ENCODE measurements at places on chromosomes 16 and 17. TPM values are rescaled to one million over a fixed set of nuclear protein-coding genes. Genes with fewer than 3 reads are reported as not detected.

GRCh38 chr16:31301708-31302400 lies 42.1 kb downstream of the ITGAM start:
- no peak for DNase-seq

DNA sequence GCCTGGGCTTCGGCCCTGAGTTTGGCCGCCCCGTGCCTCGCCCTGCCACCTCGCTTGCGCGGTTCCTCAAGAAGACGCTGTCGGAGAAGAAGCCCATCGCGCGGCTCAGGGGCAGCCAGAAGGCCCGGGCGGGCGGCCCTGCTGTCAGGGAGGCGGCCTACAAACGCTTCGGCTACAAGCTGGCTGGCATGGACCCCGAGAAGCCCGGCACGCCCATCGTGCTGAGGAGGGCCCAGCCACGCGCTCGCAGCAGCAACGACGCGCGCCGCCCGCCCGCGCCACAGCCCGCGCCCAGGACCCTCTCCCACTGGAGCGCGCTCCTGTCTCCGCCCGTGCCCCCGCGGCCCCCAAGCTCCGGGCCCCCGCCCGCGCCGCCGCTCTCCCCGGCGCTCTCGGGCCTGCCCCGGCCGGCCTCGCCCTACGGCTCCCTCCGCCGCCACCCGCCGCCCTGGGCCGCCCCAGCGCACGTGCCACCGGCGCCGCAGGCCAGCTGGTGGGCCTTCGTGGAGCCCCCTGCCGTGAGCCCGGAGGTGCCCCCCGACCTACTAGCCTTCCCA lies 12.0 kb downstream of the MYO15A start:
- no peak for DNase-seq

- no peak for DNase-seq
Observed at GRCh38 chr16:29312835-29313558, 93.5 kb downstream of the NPIPB11 start.

The PPP1R27 gene
- not detected for total RNA-seq

The GDPD3 gene
- 2.6 TPM for total RNA-seq
